Activated CD4-positive, CD25-positive, alpha-beta regulatory T cell treated with anti-CD3 and anti-CD28 coated beads, Interleukin-2, amount 50 U/mL, for 24 hours (primary cell): ENCODE measurements at places on chromosomes 4 and X.
A peak's percentile ranks its signal among the peaks of the same experiment; 100 is the strongest.

- ATAC-seq: no peak
Observed at GRCh38 chr4:127509155-127509554, 123.6 kb upstream of the INTU start.

DNA sequence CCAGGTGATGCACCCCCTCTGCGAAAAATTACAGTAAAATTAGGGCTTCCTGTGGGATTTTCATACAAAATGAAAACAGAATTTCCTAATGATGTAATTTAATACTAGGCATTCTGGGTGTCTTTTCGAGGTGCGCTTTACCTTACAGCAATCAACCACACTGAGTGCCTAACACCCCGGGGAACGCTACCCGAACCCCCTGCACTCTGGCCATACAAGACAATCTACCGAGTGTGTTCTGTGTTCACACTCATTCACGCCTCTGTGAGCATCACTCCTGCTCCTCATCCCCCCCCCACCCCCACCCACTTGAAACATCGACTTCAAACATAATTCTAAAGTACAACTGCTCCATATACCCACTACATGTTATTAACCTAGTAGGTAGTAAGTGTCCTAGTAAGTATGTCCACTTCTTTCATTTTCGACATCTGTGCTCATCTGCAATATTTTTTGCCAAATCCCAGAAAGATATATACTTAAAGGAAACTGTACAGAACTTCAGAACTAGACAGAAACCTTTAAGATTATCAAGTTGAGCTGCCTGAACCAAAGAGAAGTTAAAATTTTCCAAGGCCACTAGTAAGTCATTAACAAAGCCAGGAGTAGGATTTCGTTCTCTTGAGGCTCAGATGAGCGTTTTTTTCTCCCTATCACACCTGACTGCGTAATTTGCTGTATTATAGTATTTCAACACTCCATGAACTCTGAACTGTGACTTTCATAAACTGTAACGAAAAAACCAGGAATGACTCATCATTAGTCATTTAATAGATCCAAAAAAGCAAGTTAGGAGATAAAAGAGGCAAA is 80.0 kb downstream of the FAT1 start:
- ATAC-seq: no peak

GRCh38 chr4:174697202-174697601 is 131.8 kb downstream of the GLRA3 start:
- no peak for ATAC-seq

- ATAC-seq: no peak
Observed at GRCh38 chr4:51885363-51885762, 42.4 kb downstream of the DCUN1D4 start.

GRCh38 chr4:74206088-74206825 is 48.3 kb downstream of the MTHFD2L start:
- no peak for ATAC-seq

DNA sequence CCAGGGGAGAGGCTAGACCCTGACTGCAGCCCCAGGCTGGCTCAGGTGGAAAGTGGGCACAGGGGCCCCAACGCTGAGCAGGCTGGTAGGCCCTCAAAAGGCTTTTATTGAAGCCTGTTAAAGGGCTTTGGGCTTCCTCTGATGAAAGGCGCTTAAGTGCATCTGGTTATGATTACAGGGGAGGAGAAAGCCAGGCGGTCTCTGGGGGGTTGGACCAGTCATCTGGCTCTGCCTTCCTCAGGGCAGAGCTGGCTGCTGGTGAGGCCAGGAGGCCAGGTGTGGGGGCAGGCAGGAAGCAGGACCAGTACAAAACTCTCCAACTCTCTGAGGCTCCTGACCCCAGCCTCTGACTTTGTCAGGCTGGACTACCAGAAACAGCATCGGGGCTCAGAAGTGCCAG is 68.8 kb upstream of the BCOR start:
- ATAC-seq: no peak

DNA sequence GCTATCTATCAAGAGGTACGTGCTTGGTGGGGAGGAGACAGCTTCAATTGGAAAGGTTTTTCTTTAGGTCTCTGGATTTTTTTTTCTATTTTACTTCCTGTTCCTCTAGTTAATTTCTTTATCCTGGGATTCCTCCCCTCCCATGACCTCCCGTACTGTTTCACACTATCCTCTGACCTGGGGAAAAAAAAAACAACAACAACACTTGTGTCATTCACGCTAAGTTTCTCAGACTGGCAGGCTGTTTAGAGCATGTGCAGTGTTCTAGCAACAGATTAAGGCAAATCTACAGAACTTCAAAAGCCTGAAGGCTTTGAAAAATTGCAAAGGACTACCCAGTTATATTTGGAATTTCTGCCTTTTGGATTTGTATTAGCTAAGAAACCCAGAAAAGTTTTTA is 358.4 kb downstream of the ARHGAP24 start:
- no peak for ATAC-seq

DNA sequence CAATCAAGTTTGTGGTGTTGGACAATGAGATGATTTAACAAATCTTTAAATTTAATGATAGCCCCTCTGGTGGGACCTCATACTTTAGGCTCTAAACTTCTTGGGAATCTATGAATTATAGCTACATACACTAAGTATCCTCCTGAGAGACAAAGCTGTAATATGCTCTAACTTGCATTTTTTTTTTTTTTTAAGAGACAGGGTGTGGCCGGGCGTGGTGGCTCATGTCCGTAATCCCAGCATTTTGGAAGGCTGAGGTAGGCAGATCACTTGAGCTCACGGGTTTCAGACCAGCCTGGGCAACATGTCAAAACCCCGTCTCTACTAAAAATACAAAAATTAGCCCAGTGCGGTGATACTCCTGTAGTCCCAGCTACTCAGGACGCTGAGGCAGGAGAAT is 23.3 kb upstream of the COQ2 start:
- ATAC-seq: no peak

DNA sequence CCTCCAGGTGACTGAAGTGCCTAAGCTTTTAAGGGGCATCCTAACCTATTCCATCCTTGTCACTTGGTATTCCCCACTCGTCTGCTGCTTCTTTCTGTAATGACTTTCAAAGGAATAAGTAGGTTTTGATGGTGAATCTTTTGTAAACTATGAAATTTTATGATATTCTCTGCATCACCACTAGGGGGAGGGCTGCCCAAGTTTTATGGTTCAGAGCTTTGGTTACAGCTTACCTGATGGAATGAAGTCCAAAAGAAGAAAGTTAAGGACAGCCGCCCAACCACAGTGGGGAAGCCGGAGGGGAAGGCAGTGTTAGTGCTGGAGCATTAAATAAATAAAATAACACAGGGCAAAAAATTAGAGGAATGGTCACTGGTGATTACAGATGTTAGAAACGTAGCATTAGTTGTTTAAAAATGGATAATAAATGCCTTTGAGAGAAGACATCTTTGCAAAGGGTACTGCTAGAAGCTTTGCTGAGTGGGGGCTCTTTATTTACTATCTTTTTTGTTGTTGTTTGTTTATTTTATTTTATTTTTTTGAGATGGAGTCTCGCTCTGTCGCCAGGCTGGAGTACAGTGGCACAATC is 204.9 kb downstream of the GBA3 start:
- no peak for ATAC-seq

DNA sequence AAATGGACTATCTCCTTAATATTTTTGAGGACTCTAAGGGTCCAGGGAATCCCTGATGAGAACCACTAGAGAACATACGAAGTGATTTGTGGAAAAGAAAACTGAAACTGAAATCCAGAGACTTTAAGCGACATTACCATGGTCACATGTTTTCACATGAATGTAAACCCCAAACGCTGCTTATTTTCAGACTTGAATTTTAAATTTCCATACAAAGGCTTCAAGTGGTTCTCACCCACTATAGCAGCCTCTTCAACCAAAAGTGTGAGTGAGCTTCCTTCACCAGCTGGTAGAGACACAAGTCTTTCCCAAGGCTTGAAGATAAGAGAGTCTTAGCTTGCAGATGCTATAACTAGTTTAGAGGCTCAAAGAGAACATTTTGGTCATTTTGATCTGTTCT is 232.7 kb downstream of the MGST2 start:
- ATAC-seq: no peak

- no peak for ATAC-seq
Observed at GRCh38 chr4:81040012-81040659, 9.6 kb downstream of the BMP3 start.

DNA sequence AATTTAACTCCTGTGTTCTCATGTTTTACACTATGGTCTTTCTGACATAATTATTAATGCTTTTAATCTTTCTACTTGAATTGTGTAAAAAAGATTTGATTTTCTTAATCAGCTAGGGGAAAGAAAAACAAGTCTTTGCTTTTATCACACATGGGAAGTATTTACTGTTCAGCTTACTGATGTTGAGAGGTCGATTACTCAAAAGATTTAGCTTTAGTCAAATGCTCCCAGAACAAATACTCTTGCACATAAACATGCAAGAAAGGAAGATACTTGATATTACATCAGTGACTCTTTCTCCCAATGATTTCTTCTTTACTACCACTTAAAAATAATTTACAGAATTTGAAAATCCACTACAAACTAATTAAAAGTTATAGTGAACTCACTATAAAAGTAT is 198.3 kb upstream of the FAT4 start:
- no peak for ATAC-seq

DNA sequence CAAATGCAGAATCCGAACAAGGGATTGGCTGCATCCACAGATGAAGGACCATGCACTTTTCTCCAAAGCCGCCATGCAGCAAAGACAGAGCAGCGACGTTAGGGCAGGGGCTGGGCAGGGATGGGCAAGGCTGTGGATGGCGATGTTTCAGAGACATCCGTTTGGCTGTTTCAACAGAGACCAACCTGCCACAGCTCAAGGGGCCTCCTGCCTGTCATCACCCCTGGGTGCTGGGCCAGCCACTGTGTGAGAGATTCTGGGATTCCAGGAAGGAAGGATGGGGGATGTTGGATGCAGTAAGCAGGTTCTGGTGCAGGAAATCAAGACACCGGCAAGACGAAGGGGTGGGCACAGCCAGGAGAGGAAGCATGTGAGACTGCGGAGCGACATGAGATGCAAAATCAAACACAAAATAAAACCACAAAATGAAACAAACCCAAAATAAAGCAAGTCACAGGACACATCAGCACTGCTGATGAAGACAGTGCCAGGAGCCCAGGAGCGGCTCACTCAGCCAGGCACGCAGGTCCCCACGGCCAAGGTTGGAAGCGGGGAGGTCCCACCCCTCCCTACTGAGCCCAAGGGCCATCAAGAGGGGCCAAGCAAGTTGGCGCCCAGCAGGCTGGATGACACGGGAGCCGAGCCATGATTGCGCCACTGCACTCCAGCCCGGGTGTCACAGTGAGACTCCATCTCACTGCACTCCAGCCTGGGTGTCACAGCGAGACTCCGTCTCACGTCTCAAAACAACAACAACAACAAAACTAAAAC is 68.1 kb downstream of the FAM53A start:
- ATAC-seq: no peak

GRCh38 chr4:27003642-27004113 is 143.0 kb downstream of the STIM2 start:
- ATAC-seq: peak; percentile 94

DNA sequence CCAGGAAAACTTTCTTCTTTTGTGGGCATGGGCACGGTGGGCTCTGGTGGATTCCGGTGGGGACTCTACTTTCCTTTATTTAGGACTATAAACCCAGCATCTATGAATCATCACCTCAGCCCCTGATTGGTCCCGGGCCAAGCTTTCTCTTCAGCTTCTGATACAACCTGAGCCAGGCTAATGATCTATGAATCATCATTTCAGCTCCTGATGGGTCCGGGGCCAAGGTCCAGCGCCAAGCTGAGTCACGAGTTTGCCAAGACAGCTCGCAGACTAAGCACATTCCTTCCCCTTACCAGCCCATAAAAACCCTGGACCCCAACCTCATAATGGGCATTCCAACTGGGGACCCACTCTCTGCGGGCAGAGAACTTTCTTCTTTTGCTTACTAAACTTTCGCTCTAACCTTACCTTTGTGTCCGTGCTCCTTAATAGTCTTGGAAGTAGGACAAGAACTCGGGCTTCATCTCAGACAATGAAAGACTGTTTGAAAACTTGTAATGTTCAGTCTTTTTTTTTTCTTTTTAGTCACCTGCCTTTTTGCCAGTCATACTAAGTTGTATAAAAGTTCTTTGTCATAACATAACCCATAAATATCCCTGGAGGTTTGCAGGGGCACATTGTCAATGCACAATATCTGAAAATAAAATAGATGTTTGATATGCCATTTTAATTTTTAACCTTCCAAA is 904.9 kb upstream of the EPHA5 start:
- no peak for ATAC-seq

DNA sequence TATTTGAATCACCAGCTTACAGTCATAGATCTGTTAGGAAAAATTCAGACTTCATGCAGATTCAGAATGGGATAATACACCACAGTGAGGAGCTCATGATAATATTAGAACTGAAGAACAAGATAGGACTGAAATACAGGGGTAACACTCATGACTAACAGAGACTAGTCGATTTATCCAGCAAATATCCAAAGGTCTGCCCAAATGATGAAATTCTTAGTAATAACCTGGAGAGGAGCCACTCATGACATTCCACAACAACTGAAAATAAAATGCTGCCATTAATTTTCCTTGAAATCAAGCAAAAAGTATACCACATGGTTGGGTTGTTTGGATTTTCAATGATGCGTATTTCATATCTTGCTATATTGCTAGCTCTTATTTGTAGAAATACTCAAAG is 903.7 kb upstream of the ADGRL3 start:
- no peak for ATAC-seq

GRCh38 chr4:83947830-83948193 is 411.9 kb downstream of the GPAT3 start:
- ATAC-seq: no peak
